Neural progenitor cell (in vitro differentiated cells): ENCODE measurements at places on chromosomes 16 and 17.

- DNase-seq = peak; percentile 71
Measured at GRCh38 chr17:75693500-75694481, 26.7 kb downstream of the SAP30BP start.

- DNase-seq = no peak
Measured at GRCh38 chr17:6531575-6531974, 24.8 kb downstream of the PITPNM3 start.

GRCh38 chr16:49111351-49111750, 170.3 kb downstream of the CBLN1 start:
- DNase-seq = no peak

DNA sequence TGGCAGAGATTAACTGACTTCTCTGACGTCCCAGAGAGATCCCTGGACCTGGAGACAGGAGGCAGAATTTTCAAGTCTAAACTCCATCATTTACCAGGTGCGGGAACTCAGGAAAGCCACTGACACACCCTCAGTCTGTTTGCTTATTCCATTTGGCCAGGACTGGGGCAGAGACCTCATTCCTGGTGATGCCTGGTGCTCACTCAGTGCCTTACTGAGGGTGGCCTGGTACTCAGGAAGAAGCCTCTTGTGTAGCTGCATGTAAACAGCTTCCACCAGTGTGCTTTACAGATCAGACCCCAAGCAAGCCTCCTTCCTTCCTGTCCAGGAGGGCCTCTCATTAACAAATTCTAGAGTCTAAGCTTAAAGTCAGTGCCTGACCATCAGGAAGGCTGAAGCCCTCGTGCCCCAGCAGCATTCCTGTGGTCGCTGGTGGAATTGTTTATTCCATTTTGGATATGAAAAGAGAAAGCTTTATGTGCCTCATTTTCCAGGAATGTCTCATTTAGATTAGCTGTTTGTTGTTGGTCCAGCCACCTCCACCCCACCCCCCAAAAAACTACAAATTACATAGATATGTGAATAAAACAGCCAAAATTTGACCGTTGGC, 236.1 kb upstream of the CDH5 start:
- no peak for DNase-seq

DNA sequence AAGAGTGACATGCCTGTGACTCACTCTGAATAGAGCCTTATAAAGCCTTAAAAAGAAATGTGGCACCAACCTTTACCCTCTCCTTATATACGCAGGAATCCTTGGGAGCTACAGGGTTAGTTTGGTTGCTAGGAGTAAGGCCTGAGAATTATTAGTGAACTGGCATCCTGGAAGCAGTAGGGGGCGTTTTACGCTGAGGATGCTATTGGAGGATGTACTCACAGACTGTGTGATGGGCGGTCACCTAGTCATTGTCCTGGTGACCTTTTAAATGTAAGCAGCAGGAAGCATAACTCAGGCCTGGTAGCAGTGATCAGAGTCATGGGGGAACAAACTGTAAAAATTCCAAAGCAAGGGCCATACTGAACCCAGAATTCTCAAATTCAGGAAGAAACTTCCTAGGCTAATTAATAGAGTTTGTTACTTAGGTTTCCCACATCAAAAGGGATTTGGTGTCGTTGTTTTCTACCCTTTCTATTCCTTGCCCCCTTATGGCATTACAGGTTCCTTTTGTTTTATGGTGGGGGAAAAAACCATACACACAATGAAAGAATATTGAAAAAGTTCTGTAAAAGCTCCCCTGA, 153.8 kb downstream of the SNX11 start:
- DNase-seq = peak; percentile 72

DNA sequence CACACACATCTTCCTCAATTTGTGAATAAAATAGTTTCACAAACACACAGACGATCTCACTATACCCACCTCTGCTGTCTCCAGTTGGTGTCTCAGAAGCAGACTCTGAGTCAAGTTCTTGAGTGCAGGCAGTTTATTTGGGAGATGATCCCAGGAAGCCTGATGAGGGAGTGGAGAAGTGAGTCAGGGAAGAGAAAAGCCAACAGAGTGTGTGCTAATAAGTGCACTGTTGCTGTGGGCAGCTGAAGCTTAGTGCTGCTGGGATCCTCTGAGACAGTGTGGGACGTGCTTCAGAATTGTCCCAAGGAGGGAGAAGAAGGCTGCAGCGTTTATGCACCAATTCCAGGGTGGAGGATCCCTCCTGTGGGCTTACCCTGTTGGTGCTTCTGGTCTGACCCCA, 423.2 kb upstream of the C16orf82 start:
- DNase-seq = no peak

DNA sequence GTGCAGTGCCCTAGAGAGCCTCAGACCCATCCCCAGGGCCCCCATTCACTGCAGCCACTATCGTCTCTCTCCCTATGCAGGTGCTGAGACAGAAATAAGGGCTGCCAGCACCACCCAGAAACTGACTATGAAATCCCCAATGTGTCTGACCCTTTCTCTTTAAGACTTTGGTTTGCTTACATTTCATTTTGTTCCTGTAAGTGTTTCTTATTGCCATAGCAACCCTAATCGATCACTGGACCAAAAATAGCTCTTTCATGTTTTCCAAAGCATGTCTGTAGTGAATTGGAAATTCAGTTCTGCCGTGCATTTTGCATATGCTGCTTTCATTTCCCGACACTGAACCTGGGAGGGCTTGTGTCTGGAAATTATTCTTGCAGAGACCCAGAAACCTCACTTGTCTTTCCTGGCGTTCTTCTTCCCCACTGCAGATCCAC, 148.7 kb upstream of the NOL11 start:
- DNase-seq = no peak

GRCh38 chr16:568401-569258, 1.1 kb upstream of the PIGQ start:
- DNase-seq = no peak

DNA sequence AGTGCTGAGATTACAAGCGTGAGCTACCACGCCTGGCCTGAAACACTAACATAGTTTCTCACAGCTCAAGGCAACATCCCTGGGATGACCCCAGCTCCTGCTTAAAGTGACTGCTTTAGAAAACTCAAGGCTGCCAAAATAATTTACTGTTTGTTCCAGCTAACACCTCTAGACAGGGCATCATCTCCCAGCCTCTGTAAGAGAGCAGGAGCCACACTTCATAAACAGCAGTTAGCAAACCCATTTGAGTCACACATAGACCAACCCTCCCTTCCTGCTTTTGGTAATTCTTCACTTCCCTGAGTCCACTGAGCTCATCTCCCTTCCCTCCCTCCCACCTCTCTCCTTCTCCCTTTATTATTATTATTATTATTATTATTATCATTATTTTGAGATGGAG, 201.3 kb downstream of the XYLT1 start:
- DNase-seq = no peak

GRCh38 chr17:63505341-63505740, 17.8 kb upstream of the KCNH6 start:
- DNase-seq = no peak

GRCh38 chr17:37031493-37032083, 82.8 kb downstream of the AATF start:
- DNase-seq = no peak

DNA sequence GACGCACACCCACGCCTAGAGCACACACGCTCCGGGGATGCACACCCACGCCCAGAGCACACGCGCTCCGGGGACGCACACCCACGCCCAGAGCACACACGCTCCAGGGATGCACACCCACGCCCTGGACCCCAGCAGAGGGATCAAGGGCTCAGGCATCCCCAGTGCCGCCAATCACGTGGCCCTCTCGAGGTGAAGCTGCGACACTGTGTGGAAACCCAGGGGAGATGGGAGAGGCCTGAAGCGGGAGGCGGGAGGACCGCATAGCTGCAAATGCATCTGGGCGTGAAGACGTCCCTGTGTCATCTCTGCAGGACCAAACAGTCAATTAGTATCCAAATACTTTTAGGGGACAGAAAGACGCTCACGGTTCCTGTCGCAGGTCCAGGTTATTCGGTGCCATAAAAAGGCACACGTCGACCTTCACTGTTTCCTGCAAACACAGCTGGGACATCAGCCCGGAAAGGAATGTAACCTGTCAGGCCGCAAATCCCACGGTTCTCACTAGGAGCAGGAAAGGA, 56.4 kb downstream of the TBC1D16 start:
- DNase-seq = no peak

DNA sequence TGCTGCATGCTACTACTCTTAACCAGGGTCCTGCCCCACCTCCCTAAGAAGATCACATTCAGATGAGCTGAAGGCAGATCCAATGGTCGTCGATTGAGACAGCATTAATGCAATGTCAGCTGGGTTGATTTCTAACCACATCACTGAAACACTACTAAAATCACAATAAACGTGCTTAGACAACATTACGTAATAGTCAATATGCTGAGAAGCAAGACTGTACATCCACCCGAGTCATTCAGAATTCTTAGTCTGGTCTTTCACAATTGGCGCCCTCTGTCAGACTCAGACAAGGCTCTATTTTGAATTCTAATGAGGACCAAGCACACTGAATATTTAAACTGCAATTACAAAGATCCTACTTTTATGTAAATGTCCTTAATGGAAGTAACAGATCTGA, 205.2 kb downstream of the STX8 start:
- DNase-seq = no peak

DNA sequence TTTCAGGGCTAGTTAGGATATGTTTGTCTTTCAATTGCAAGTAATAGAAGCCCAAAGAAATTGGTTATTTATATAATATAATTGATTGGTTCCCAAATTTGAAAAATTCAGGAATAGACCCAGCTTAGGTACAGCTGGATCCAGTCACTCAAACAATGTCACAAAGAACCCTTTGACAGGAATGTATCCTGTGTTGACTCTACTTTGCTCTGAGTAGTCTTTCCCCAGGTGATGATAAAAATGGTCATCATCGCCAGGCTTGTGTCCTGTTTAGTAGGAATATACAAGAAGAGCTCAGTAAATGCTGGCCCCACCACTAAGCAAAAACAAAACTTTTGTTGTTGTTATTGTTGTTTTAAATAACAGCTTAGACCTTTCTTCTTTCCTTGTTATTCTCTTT, 35.0 kb downstream of the MAPT start:
- no peak for DNase-seq

DNA sequence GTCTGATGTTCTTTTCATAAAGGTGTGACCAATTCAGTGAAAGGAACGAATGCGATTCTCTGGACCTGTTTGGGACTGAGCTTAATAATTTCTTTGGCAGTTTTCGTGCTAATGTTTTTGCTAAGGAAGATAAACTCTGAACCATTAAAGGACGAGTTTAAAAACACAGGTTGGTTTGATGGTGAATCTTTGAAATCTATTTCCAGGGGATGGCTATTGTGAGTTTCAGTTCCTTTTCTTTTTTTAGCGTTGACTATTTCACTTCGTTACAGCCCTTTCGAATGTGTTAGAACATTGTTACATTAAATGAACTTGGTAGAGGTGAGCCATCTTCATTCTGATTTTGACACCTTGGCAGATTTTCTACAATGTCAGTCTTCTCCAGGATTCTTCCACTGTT, 1.2 kb downstream of the TNFRSF17 start:
- no peak for DNase-seq

GRCh38 chr16:20995711-20996110, 95.1 kb downstream of the LYRM1 start:
- no peak for DNase-seq

- DNase-seq = peak; percentile 61
Measured at GRCh38 chr16:8936421-8936820, 27.3 kb downstream of the USP7 start.

- no peak for DNase-seq
Measured at GRCh38 chr17:40779181-40779909, 3.0 kb downstream of the KRT27 start.

GRCh38 chr17:36892112-36892838, 45.0 kb upstream of the LHX1 start:
- DNase-seq = peak; percentile 21
